PC-3 (cell line): ENCODE measurements at places on chromosomes 13 and 19. TPM values are rescaled to one million over a fixed set of nuclear protein-coding genes. Genes with fewer than 3 reads are reported as not detected.
A peak's percentile ranks its signal among the peaks of the same experiment; 100 is the strongest.

DNA sequence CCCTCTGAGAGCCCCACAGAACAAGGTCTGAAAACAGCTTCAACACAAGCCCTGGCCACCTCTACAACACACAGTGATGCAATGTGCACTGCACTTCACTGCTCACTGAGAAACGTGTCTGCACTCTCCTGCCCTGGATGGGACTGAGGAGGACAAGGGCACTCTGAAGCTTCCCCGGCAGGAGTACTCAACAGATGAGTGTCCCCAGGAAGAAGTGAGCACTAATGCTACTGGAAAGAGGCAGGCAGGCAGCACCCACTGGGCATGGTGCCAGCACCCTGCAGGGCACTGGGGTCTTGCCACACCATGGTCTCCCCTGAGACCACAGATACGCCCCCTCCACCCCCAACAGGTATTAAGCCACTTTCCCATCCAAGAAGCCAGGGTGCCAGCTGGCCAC is 17.7 kb upstream of the SLC35E1 start:
- H3K4me3 ChIP-seq = no peak overlapping the region
- peaks cover 8% of the 10 kb centered on the region for H3K4me1 ChIP-seq
- no peak overlapping the region for H3K27ac ChIP-seq
- no peak for DNase-seq
- H3K36me3 ChIP-seq = no peaks in the 10 kb centered on the region
- H3K27me3 ChIP-seq = no peaks in the 10 kb centered on the region

DNA sequence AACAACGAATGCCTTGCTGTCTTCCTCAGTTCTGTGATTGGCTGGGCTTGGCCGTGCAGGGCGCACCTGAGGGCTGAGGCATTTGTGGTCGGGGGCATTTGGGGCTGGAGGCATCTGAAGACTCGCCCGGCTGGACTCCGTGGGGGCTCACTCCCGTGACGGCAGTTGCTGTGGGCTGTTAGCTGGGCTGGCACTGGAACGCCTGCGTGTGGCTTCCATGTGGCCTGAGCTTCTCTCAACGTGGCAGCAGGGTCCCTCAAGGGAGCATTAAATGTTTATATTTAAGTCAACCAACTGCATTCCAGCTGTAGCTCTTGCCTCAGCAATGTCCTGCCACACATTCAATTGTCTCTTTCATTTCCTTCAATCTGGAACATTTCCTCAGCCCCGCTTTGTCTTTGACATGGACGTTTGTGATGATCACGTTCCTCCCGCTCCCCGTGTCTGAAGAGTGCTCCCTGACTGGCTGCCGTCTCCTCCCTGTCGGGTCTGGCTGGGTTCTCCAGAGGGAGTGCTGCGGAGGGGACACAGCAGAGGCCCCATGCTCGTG is 21.0 kb downstream of the CCDC8 start:
- no peak overlapping the region for H3K27ac ChIP-seq
- no peak for DNase-seq
- no peaks in the 10 kb centered on the region for H3K4me1 ChIP-seq
- H3K36me3 ChIP-seq = peaks cover 7% of the 10 kb centered on the region; the same call in 1 of the 2 replicates
- no peaks in the 10 kb centered on the region for H3K27me3 ChIP-seq
- H3K4me3 ChIP-seq = no peak overlapping the region

DNA sequence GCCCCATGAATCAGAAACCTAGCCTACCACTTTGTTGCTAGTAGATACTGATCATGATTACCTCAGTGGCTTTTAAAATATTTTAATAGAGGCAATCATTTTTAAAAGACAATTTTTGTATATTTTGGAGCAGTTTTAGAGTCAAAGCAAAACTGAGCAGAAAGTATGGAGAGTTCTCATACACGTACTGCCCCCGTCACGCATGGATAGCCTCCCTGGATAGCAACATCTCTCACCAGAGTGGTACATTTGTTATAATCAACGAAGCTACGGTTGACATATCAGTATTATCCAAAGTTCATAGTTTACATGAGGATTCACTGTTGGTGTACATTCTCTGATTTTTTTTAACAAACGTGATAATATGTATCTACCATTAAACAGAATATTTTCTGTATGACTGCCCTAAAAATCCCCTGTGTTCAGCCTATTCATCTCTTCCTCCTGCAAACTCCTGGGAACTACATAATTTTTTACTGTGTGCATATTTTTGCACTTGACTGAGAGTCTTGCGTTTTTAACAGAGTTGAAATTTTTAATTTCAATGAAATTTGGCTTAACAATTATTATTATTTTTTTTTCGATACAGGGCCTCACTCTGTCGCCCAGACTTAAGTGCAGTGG is 1436.8 kb upstream of the PCDH9 start:
- no peak for DNase-seq
- H3K4me1 ChIP-seq = no peaks in the 10 kb centered on the region
- no peaks in the 10 kb centered on the region for H3K27me3 ChIP-seq

- no peak overlapping the region for H3K4me3 ChIP-seq
- no peaks in the 10 kb centered on the region for H3K36me3 ChIP-seq
- peaks cover 46% of the 10 kb centered on the region for H3K4me1 ChIP-seq
- peak; percentile 79 for DNase-seq
- peak overlapping the region; percentile 94 for H3K27ac ChIP-seq
These were observed 50.0 kb upstream of the POSTN start for GRCh38 chr13:37648609-37649008.

DNA sequence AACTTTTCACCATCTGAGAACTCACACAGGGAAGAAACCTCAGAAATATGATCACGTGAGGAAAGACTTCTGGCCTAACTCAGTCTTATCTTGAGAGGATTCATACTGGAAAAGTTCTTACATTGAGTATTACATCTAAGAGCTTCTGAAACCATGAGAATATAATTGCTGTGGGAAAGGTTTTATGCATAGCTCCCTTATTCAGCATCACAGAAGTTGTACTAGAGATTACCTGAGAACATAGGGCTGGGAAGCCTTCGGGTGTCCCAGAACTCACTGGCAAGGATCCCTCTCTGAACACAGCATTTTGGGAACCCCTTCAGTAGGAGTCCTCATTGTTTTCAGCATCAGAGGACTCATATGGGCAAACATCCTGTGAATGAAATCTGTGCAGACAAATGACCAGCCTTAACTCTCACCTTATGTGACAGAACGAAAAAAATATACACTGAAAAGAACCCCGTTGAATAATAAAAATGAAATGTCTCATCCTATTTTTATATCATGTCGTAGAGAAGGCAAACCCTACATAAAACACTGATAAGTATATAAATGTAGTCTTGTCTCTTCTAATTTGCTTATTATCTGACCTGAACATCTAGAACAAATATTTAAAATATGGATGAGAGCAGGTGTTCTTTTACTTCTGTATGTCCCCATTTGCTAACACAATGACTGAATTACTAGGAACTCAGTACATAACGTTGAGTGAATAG is 14.2 kb downstream of the ZNF274 start:
- H3K4me1 ChIP-seq = no peaks in the 10 kb centered on the region
- H3K36me3 ChIP-seq = peaks cover 94% of the 10 kb centered on the region
- peak; percentile 28 for DNase-seq
- no peaks in the 10 kb centered on the region for H3K27me3 ChIP-seq
- H3K4me3 ChIP-seq = peak overlapping the region; percentile 3; the same call in 1 of the 2 replicates

GRCh38 chr13:45113233-45114224 is 6.8 kb upstream of the GTF2F2 start:
- no peaks in the 10 kb centered on the region for H3K36me3 ChIP-seq
- H3K27me3 ChIP-seq = no peaks in the 10 kb centered on the region
- no peak for DNase-seq
- H3K4me1 ChIP-seq = no peaks in the 10 kb centered on the region
- H3K27ac ChIP-seq = no peak overlapping the region

DNA sequence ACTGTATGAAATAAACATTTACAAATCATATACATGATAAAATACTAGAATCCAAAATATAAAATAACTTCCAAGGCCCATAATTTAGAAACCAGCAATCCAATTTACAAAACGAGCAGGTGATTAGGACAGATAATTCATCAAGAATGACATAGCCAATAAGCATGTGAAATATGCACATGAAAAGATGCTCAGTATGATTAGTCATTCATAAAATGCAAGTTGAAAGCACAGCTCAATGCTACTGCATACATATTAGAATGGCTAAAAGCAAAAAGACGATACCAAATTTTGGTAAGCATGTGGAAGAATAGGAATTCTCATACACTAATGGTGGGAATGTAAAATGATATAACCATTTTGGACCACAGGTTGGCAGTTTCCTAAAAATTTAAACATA is 837.2 kb upstream of the MIR17HG start:
- no peaks in the 10 kb centered on the region for H3K27me3 ChIP-seq
- H3K4me1 ChIP-seq = no peaks in the 10 kb centered on the region
- no peaks in the 10 kb centered on the region for H3K36me3 ChIP-seq
- peak; percentile 43 for DNase-seq
- H3K4me3 ChIP-seq = no peak overlapping the region
- no peak overlapping the region for H3K27ac ChIP-seq

Gene ATP4A
- total RNA-seq = not detected in 2 replicates
